ENCODE measurements at places on chromosomes 5 and 9. TPM values are rescaled to one million over a fixed set of nuclear protein-coding genes. Genes with fewer than 3 reads are reported as not detected.

- DNase-seq: no peak
These were observed 90.3 kb upstream of the PTPN3 start for GRCh38 chr9:109588415-109588814.

The MSMP gene
- not detected for total RNA-seq

DNA sequence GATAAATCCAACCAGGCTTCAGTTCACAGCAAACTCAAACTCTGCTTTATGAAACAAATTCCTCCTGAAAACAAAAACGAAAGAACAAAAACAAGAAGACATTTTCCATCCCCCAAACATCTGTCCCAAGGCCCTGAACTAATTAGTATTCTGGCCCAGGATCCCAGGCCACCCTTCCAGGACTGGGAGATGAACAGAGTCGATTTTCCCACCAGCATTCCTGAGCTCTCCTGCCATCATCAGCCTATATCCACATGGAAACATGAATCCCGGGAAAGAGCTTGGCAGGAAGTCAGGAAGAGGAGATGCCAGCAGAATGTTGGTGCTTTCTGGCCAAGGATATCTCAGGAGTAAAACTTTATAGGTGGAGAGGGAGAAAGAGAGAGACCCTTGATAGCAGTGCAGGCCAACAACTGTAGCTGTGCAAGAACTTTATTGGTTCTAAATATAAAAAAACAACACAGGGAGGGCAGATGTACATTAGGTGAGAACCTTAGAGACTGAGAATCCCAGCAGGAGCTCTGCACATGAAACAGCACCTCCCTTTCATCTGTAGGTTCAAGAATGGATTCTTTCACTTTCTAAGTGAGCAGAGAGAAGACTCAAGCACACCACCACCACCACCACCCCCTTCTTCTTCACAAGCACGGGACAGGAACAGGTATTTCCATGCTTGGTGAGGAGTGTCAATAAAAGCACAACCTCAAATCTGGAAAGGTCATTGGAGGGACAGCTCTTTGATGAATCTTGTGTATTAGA lies 190.7 kb upstream of the TAS2R1 start:
- no peak for DNase-seq

DNA sequence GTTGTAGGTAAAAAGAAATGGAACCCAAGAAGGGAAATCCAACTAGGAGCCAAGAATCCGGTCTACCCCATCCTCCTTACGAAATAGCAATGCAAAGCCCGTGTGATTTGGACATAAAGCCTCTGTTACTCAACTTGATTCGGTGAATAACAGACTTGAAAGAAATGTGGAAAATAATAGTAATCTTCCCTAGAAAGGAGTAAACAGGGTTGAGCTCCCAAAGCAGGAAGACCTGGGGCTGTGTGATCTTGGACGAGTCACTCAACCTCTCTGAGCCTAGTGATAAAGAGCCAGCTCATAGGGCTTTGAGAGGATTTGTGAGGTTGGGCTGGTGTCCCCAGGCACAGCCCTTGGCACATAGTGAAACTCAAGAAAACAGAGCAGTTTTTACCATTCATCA lies 42.7 kb upstream of the IL17B start:
- DNase-seq: no peak

- no peak for DNase-seq
These were observed 67.6 kb downstream of the C9orf50 start for GRCh38 chr9:129553277-129553676.

DNA sequence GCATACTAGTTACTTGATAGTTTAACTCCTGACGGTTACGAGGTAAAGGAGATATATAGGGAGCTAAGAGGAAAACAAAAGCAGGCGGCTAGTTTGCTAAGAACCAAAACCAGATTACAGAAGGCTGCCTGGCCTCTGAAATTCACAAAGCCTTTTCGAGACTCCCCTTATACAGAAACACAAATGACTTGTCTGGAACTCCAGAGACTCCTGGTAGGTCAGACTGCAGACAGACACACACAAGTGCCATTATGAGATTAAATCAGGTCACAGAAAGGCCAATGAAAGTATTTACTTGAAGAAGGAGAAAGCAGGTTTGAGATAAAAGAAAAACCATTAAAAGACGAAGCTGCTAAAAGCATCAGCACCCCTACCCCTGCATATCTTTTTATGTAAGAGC lies 142.5 kb upstream of the LRRTM2 start:
- DNase-seq: no peak

- DNase-seq: no peak
These were observed 99.8 kb downstream of the RALGPS1 start for GRCh38 chr9:127014216-127014909.

The LVRN gene
- total RNA-seq: 1.3 TPM

DNA sequence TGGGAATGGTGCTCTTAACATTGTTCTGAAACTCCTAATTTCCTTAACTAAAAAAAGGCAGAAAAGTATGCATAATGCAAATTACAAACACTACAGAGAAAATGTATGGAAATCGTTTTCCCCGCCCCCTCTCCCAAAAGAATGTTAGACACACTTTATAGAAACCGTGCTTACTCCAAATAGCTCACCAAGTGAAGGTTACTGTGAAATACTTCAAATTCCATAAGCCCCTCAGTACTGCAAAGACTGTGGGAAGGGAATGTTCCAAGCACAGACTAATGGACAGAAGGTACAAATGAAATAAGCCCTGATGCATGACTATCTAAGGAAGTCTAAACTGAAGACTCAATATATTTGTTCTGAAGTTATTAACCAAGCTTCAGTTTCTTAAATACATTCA lies 12.5 kb downstream of the MAPKAP1 start:
- no peak for DNase-seq

The BTNL9 gene
- total RNA-seq: 10.4 TPM

- no peak for DNase-seq
These were observed 53.4 kb downstream of the MAN2A1 start for GRCh38 chr5:109743041-109743531.

The TRIM14 gene
- 2.0 TPM for total RNA-seq

The C9orf153 gene
- total RNA-seq: 0.36 TPM

DNA sequence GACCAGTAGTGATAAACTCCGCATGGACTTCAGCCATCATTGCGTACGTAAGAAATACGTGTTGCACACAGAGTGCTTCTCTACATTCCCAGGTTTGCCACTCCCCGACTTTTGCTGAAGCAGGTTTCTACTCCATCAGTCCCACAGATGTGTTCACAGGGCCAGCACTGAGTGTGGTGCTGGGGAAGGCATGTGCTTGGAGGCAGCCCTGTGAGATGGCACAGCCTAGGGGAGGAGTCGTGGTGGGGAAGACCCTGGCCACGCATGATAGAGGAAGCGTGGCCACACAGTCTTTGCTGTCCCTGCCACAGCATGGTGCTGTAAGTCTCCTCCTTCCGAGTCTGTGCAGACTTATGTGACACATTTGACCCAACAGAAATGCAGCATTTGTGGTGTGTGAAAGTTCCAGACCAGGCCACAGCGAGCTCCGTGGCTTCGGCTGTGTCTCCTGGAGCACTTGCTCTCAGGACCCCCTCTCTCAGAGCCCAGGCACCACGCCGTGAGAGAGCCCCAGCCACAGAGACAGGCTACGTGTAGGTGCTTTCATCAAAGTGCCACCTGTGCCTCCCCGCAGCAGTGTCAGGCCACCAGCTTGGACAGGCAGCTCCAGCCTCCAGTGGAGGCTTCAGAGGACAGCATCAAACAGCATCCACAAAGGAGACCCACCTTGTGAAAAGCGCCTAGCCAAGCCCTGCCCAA lies 197.8 kb downstream of the AUH start:
- DNase-seq: no peak

DNA sequence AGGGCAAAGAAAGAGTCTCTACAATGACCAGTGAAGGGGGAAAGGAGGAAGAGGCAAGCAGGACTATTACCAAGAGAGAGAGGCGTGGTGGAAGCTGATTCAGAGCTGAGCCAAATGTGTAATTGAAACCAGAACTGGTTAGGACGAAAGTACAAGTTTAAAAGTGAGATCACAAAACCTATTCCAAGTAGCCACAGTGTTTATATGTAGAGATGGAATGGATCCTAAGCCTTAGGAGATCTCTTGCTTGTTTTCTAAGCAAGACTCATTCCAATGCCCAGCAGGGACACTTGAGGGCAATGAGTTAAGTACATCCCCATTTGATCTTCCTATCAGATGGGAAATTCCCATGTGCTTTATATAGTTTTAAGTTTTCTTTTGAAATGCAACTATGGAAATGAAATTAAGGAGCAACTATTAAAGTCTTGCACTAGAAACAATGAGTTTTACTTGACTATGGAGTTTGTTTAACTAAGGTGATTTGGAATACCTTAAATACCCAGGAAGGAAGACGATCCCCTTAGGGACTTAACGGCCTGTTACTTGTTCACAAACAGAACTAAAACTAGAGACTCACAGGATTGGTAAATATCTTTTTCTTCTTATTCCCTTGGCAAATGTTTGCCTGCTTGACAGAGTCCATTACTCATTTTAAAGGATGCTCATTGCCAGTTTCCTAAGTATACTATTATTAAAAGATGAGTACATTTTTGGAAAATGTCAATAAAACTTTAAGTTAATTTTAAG lies 51.1 kb upstream of the SNX2 start:
- DNase-seq: no peak

The MYMK gene
- total RNA-seq: 4.5 TPM

- no peak for DNase-seq
These were observed 72.5 kb downstream of the STK10 start for GRCh38 chr5:172115541-172115982.

The N4BP3 gene
- 2.9 TPM for total RNA-seq

- no peak for DNase-seq
These were observed 37.7 kb downstream of the SMIM23 start for GRCh38 chr5:171823269-171823668.

The PRSS3 gene
- not detected for total RNA-seq

- no peak for DNase-seq
These were observed 77.6 kb upstream of the SAP30L start for GRCh38 chr5:154368041-154368800.

DNA sequence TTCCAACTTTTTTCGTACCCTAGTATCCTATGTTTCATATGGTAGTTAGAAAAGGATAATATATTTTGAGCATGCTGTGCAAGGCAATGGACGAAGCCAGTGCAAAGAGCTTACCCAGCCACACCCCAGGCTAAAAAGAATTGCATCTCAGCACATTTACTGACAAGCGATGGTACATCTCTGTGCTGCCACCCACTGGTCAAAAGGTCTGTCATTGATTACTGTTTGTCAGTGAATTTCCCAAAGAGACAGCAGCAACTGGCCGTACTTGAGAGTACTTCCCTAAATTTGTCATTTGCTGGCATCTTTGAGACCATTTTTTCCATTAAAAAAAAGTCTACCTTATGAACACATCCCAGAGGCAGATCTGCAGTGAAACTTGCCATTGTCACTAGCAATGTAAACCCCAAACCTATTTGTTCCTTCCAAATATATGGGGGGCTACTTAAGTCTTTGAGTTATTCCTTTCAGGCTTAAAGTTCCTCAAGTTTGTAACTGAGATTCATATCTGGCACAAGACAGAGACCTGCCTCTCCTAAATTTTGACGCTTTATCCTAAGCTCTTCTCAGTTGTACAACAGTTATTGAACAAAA lies 184.3 kb downstream of the CTNND2 start:
- no peak for DNase-seq

GRCh38 chr5:134275822-134276221 lies 49.9 kb upstream of the PPP2CA start:
- no peak for DNase-seq

The FOXD4 gene
- 0.13 TPM for total RNA-seq

The EIF4E1B gene
- not detected for total RNA-seq

The RXRA gene
- total RNA-seq: 155 TPM
